Hematopoietic multipotent progenitor cell treated with erythropoietin and hydrocortisone succinate and interleukin-3 and kit ligand, for 15 days (in vitro differentiated cells): ENCODE measurements at places on chromosomes 12 and 14.

DNA sequence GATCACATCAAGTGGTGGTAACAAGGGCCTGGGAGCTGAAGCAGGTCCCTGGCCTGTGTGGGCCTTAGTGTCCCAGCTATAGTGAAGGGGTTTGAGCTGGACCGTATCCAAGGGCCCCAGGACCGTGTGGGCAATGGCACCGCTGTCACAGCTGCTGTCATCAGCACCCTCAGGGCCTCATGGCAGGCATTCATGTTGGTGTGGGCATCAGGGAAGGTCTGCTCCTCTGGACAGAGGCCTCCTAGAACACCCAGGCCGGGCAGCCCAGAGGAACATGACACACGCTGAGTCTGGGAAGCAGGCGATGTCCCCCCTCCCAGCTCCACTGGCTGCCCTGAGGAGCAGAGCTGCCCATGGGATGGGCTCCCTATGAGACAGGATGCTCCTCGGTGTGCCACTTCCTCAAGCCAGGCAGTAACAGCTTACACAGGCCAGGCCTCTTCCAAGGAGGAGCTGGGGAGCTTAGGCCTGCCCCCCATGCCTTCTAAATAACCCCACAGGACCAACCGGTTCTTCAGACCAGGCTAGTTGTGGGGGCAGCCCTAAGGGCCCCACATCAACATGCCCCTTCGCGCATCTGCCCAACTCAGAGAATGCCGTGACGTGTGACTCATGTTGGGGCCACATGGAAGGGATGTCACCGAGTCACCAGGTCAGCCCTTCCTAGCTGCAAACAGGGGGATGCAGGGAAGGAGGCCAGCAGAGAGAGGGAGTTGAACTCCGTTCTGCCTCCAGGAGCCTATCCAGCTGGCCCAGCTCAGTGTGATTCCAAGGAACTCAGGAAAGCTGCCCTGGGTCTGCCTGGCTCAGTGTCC lies 80.4 kb downstream of the PITPNM2 start:
- DNase-seq = no peak

DNA sequence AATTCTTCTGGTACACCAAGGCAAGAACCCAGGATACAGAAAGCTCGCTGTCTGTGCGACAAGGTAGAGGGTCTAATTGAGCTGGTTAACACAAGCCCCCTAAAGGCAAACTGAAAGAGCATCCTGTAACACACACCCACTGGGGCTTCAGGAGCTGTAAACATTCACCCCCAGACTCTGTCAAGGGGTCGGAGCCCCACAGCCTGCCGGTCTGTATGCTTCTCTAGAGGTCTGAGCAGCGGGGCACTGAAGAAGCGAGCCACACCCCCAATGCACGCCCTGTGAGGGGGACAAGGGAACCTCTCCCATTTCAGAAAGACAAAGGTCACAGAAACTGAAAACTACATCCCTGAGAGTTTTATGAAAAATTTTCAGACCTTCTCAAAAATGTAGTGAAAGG lies 1.3 kb upstream of the IPO8 start:
- no peak for DNase-seq

GRCh38 chr12:20525064-20525610 lies 156.8 kb downstream of the PDE3A start:
- no peak for DNase-seq

DNA sequence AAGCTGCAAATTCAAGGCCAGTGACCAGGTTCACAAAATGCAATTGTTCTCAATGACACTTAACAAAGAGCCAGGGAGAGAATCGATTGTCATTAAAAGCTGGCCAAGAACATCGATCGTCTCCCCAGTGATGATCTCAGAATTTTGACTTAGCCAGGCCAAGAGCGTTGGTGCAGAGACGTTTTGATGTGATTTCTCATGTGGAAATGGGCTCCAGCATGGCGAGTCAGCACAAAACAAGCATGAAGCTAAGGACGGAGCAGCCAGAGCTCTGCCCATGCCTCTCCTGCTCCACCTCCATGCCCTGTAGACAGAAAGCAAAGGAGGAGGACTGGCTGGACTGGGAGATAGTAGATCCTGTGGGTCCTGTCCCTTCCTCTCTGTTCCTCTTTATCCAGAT lies 270.8 kb downstream of the FOXN3 start:
- no peak for DNase-seq

DNA sequence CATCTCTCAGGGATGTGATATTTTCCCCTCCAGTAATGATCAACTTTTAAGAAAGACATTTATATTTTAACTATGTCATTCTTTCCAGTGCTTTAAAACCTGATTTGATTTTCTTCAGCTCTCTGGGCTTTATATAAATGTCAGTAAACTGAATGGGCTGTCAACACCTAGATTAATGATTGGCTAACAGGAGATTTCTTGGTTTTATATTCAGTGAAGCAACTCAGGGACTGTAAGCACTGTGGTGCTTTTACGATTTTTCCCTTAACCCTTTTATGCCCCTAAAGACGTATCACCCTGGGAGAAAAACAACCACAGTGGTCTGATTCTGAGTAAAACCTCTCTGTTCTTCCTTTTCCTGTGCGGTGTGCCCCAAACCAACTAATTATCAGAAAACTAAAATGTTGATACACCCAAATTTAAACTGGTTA lies 38.0 kb downstream of the PTGER2 start:
- DNase-seq = no peak
